Mesendoderm (in vitro differentiated cells): ENCODE measurements at places on chromosomes 12 and 14.
A peak's percentile ranks its signal among the peaks of the same experiment; 100 is the strongest.

DNA sequence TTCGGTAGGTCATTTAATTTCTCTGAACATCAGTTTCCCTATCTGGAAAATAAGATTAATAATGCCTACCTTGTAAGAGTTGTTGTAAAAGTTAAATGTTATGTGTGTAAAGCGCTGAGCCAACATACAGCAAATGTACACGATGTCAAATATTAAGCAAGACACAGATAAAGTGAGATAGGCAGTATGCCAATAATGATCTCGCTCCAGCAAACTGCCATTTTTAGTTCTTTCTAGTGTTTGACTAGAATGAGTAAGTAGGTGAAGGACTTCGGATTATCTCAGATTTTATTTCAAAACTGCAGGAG is 840 bp downstream of the DHRS7 start:
- H3K4me1 ChIP-seq = no peaks in the 10 kb centered on the region
- H3K27me3 ChIP-seq = no peaks in the 10 kb centered on the region
- no peaks in the 10 kb centered on the region for H3K36me3 ChIP-seq
- H3K27ac ChIP-seq = no peak overlapping the region
- peak overlapping the region; percentile 79 for H3K4me3 ChIP-seq

GRCh38 chr14:68397371-68397811 is 395.5 kb downstream of the ZFP36L1 start:
- H3K4me1 ChIP-seq = peaks cover 9% of the 10 kb centered on the region
- H3K36me3 ChIP-seq = no peaks in the 10 kb centered on the region
- no peak overlapping the region for H3K4me3 ChIP-seq
- no peak overlapping the region for H3K27ac ChIP-seq
- DNase-seq = peak; percentile 25

GRCh38 chr12:70069221-70070105 is 173.8 kb upstream of the CNOT2 start:
- peaks cover 8% of the 10 kb centered on the region for H3K4me1 ChIP-seq
- peak; percentile 93 for DNase-seq

GRCh38 chr12:612293-612692 is 51.0 kb downstream of the NINJ2 start:
- no peak overlapping the region for H3K27ac ChIP-seq
- no peaks in the 10 kb centered on the region for H3K4me1 ChIP-seq
- no peaks in the 10 kb centered on the region for H3K27me3 ChIP-seq
- DNase-seq = no peak
- no peaks in the 10 kb centered on the region for H3K36me3 ChIP-seq

- no peaks in the 10 kb centered on the region for H3K36me3 ChIP-seq
- H3K4me1 ChIP-seq = no peaks in the 10 kb centered on the region
- H3K27me3 ChIP-seq = no peaks in the 10 kb centered on the region
- no peak overlapping the region for H3K27ac ChIP-seq
- H3K4me3 ChIP-seq = no peak overlapping the region
Measured at GRCh38 chr12:58489394-58489793, 430.9 kb downstream of the LRIG3 start.

GRCh38 chr12:27013611-27014084 is 536 bp downstream of the TM7SF3 start:
- H3K27me3 ChIP-seq = no peaks in the 10 kb centered on the region
- no peaks in the 10 kb centered on the region for H3K36me3 ChIP-seq
- no peak for DNase-seq
- H3K4me3 ChIP-seq = peak overlapping the region; percentile 86
- peaks cover 5% of the 10 kb centered on the region for H3K4me1 ChIP-seq
- peak overlapping the region; percentile 73 for H3K27ac ChIP-seq

DNA sequence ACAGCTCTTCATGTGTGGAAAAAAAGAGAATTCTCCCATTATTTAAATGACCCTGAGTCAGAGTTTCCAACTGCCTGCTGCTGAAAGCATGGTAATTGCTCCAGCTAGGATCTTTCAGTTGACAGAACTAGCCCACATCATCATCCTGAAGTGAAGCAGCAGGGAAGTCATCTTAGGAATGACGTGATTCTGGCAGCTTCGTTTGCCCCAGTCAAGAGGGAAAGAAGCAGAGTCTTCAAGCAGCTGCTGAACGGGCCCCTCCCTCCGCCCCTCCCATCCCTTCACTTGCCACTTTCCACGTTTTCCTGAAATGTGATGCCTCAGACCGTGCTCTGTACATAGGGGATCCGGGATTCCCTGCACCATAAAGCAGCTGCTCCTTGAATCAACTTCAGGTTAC is 455.0 kb upstream of the TMEM132C start:
- no peaks in the 10 kb centered on the region for H3K36me3 ChIP-seq
- no peak overlapping the region for H3K4me3 ChIP-seq
- H3K27me3 ChIP-seq = no peaks in the 10 kb centered on the region
- H3K27ac ChIP-seq = no peak overlapping the region

DNA sequence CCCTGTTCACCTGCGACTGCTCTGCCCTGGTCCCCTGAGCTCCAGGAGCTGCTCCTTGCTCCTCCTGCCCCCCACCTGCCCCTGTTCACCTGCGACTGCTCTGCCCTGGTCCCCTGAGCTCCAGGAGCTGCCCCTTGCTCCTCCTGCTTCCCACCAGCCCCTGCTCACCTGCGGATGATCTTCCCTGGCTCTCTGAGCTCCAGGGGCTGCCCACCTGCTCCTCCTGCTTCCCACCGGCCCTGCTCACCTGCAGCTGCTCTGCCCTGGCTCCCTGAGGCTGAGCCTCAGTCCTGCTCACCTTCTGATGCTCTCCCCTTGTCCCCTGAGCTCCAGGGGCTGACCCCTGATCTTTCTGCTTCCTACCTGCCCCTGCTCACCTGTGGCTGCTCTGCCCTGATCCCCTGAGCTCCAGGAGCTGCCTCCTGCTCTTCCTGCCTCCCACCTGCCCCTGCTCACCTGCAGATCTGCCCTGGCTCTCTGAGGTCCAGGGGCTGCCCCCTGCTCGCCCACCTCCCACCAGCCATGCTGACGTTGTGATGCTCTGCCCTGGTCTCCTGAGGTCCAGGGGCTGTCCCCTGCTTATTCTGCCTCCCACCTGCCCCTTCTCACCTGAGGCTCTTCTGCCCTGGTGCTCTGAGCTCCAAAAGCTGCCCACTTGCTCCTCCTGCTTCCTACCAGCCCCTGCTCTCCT is 219.2 kb downstream of the TMEM121 start:
- no peaks in the 10 kb centered on the region for H3K4me1 ChIP-seq
- no peaks in the 10 kb centered on the region for H3K27me3 ChIP-seq
- H3K36me3 ChIP-seq = no peaks in the 10 kb centered on the region
- DNase-seq = no peak
- no peak overlapping the region for H3K27ac ChIP-seq

DNA sequence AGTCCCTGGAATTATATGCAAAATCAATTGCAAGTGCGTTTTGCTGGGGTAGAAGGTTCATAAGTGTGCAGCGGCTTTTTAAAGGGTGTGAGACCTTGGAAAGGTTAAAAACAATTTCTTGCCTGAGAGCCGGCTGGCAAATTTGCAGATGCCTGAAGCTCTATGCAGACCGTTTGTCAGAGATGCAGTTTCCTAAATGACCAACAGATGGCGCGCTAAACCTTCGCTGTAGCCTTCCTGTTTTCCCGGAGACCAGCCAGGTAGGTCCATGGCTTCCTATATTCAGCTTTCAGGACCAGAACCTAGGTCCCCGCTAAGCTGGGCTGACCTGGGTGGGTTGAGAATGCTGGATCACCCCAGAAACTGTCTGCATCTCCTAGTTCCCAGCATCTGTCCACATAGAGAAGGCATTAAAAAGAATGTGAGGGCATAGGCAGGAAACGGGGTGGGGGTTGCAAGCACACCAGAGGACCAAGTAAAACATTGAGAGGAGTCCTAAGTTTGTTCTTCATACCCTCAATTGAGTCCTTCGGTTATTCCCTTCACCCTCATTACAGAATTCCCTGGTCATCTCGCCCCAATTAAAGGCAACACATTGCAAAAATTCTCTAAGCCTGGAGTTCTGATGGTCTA is 5.7 kb upstream of the NOS1 start:
- H3K27me3 ChIP-seq = peaks cover 6% of the 10 kb centered on the region
- peak; percentile 83 for DNase-seq
- H3K4me1 ChIP-seq = no peaks in the 10 kb centered on the region
- H3K27ac ChIP-seq = no peak overlapping the region

- no peaks in the 10 kb centered on the region for H3K36me3 ChIP-seq
- H3K4me3 ChIP-seq = no peak overlapping the region
- no peak for DNase-seq
- no peaks in the 10 kb centered on the region for H3K4me1 ChIP-seq
- H3K27ac ChIP-seq = no peak overlapping the region
Measured at GRCh38 chr14:92890830-92891588, 31.9 kb upstream of the CHGA start.

- H3K27ac ChIP-seq = no peak overlapping the region
- H3K4me3 ChIP-seq = no peak overlapping the region
- no peaks in the 10 kb centered on the region for H3K36me3 ChIP-seq
- H3K4me1 ChIP-seq = no peaks in the 10 kb centered on the region
Measured at GRCh38 chr12:55687746-55688145, 20.0 kb downstream of the ITGA7 start.

GRCh38 chr12:2614341-2614740 is 180.4 kb upstream of the FKBP4 start:
- H3K4me3 ChIP-seq = no peak overlapping the region
- no peaks in the 10 kb centered on the region for H3K27me3 ChIP-seq
- H3K4me1 ChIP-seq = no peaks in the 10 kb centered on the region
- no peaks in the 10 kb centered on the region for H3K36me3 ChIP-seq
- H3K27ac ChIP-seq = no peak overlapping the region

DNA sequence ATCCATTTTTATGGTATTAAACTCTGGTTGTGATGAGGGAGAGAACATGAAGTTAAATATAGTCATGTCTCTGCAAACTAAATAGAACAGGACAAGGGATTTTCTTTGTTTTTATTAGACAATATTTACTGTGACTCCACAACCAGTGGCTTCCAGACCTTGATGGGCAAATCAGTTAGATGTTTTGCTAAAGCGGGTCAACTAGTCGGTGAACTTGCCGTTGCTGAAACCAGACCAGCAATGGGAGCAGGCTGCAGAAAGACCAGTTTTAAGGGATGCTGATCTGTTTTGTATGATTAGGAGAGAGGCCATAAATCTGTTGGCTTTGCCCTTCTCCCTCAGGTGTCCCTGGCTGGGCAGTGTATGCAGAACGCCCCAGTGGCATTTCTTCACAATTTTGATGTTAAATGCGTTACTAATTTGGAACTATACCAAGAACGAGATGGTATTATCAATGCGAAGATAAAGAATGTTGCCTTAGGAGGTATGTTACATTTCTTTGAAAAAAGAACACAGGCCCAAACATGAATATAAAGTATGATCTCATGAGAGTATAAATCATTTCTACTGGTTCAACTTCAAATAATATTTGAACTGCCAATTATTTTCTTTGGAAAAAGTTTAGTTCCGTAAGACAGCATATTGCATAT is 19.4 kb downstream of the TCTN2 start:
- H3K36me3 ChIP-seq = no peaks in the 10 kb centered on the region
- H3K27ac ChIP-seq = no peak overlapping the region
- H3K4me3 ChIP-seq = no peak overlapping the region
- no peaks in the 10 kb centered on the region for H3K27me3 ChIP-seq

DNA sequence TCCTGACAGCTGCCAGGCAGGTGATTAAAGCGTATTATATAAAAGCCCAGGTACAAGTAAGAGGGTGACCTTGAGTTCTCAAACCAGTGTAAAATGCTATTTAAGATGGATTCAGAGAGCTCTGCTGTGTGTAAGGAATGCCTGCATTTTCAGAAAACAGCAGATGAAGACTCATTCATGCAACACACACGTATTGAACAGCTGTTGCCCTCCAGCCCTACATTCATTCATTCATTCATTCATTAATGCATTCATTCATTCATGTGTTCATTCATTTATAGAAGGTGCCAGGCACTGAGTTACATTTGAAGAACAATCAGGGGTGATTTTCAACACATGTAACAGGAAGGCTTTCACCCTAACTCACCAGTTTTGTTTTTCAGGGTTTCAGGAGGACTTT is 27.4 kb upstream of the ELK3 start:
- H3K4me1 ChIP-seq = no peaks in the 10 kb centered on the region
- H3K27me3 ChIP-seq = no peaks in the 10 kb centered on the region
- no peaks in the 10 kb centered on the region for H3K36me3 ChIP-seq
- no peak overlapping the region for H3K27ac ChIP-seq
- H3K4me3 ChIP-seq = no peak overlapping the region
- DNase-seq = no peak

DNA sequence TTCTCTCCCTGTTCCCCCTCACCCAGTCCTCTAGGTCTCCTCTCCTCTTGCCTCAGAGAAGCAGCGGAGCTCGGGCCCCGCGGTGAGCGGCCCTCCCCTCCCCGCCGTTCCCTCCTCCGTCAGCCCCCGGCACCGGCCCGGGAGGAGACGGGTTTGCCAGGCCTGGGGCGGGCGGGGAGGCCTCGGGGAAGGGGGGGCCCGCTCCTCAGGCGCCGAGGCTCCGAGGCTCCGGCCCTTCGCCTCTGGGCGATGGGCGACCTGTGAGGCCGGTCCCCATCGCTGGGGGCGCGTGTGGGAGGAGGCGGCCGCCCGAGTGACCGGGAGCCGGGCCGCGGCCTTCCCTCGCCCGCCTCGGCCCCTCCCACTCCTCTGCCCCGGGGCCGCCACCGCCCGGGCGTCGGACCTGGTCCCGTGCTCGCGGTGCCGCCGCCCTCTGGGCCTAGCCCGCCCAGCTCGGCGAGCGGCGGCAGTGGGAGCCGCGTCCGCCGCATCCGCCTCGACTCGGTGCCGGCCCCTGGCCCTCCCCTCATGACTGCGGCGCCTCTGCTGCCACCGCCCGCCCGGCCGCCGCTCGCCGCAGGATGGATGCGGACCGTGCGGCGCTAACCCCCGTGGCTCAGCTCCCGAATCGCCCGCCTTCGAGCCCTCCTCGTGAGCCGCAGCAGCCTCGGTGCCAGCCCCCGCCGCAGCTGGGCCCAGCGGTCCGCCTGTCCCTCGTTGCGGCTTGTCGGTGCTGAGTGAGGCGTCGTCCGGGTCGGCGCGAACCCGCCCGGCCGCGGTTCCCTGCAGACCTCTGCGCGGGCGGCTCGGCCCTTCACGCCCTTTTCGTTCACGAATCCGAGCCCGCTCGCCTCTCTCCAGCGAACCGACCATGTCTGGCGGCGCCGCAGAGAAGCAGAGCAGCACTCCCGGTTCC is 574 bp downstream of the WNK1 start:
- no peaks in the 10 kb centered on the region for H3K4me1 ChIP-seq
- peak; percentile 67 for DNase-seq
- peak overlapping the region; percentile 62 for H3K4me3 ChIP-seq
- H3K36me3 ChIP-seq = no peaks in the 10 kb centered on the region

DNA sequence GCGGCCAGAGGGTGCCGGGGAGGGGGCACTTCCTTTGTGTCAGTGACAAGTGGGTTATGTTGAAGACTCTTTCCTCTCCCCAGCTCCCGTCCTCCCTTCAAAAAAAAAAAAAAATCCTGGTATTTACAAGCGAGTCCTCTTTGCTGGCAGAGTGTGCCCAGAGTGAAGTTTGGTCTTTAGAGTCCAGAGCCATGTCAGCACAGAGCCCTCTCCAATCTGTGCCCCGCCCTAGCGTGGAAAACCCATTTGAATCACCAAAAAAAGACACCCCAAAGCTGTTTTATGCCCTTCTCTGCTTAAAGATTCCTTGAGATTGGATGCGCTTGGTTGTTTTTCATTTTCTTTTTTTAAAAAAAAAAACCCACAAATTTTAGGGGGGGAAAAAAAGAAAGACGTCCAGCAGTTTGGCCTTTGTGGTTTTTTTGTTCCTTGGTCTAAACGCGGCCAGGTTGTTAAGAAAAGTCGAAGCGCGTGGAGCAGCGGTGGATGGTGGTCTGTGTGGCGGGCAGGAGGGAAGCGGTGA is 3.3 kb downstream of the NKX2-1 start:
- DNase-seq = peak; percentile 14
- H3K4me3 ChIP-seq = no peak overlapping the region
- peaks cover 3% of the 10 kb centered on the region for H3K4me1 ChIP-seq
- H3K36me3 ChIP-seq = no peaks in the 10 kb centered on the region

GRCh38 chr12:96240656-96241055 is 46.5 kb downstream of the ELK3 start:
- no peak overlapping the region for H3K4me3 ChIP-seq
- H3K4me1 ChIP-seq = no peaks in the 10 kb centered on the region
- no peak for DNase-seq
- H3K36me3 ChIP-seq = no peaks in the 10 kb centered on the region
- H3K27ac ChIP-seq = no peak overlapping the region
- H3K27me3 ChIP-seq = no peaks in the 10 kb centered on the region
